ENCODE measurements at places on chromosomes 13 and 19.

- DNase-seq = no peak
Observed at GRCh38 chr13:71828564-71828963, 38.4 kb downstream of the DACH1 start.

- DNase-seq = no peak
Observed at GRCh38 chr19:5090465-5091017, 121.6 kb downstream of the KDM4B start.

DNA sequence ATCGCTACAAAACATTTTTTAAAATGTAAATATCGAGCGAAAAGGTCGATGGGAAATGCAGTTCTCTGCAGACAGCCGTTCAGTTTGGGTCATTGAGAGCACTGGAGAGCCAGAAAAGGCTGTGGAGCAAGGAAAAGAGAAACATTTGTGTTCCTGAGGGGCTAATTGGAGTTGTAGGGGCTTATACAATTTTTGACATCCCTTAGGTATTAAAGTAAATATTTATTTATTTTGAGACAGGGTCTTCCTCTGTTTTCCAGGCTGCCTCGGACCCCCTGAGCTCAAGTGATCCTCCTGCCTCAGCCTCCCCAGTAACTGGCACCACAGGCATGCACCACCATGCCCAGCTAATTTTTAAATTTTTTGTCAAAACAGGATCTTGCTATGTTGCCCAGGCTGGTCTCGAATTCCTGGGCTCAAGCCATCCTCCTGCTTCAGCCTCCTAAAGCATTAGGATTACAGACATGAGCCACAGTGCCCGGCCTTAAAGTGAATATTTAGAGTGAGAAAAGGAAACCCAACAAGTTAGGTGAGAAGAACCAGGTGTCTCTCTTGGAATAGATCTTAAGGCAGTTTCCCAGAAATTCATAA is 825 bp upstream of the YIF1B start:
- no peak for DNase-seq

GRCh38 chr19:1425902-1426301 is 12.3 kb upstream of the RPS15 start:
- DNase-seq = no peak

DNA sequence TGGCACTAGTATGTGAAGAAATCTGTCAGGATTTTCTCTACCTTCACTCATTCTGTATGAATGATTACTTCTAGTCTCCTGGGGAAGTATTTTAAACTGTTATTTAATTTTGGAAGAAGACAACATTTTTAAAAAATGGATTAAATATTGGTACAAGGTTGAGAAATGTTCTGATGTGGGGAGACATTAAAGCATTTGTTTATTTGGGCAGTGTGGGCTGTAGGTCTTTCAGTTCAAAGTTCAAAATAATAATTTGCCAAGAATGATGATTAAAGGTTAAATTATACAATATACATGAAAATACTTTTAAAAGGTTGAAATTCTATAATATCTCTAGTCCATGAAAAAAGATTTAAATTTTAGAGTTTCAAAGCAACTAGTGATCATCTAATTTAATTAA is 194.7 kb downstream of the NHLRC3 start:
- no peak for DNase-seq

DNA sequence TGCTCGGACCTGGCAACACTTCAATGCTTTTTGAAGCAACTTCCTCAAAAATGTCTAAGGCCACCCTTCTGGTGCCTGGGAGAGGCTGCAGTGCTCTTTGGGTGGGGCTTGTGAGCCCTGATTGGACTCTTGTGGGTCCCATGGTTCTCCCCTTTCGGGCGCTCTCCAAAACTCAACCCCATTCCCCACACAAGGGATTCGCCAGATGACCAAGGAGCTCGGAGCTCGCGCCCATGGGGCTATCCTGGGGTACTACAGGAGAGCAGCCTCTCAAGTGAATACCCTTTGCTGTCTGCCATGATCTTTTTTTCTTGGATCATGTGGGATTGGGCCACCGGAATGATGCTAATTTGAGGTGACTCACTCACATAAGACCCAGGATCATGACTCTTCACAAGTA is 29.7 kb upstream of the KL start:
- no peak for DNase-seq

GRCh38 chr19:6064336-6065073 is 45.8 kb downstream of the RFX2 start:
- DNase-seq = no peak

- no peak for DNase-seq
Observed at GRCh38 chr13:21055511-21056045, 5.8 kb downstream of the LATS2 start.
